ENCODE measurements at places on chromosomes 3 and 15. TPM values are rescaled to one million over a fixed set of nuclear protein-coding genes. Genes with fewer than 3 reads are reported as not detected.

WDR73 gene
- 40.4 TPM for total RNA-seq

GP9 gene
- total RNA-seq, result not detected

FSIP1 gene
- 0.51 TPM for total RNA-seq

ZNF148 gene
- total RNA-seq, result 11.1 TPM

C3orf49 gene
- total RNA-seq, result not detected

EPHB3 gene
- total RNA-seq, result 0.37 TPM

FETUB gene
- 0.12 TPM for total RNA-seq

GMPS gene
- 89.9 TPM for total RNA-seq

SV2B gene
- total RNA-seq, result 0.03 TPM

RGMA gene
- 0.39 TPM for total RNA-seq

ASB14 gene
- not detected for total RNA-seq

PLCH1 gene
- 1.0 TPM for total RNA-seq

GOLGA8T gene
- 0.66 TPM for total RNA-seq

KIF15 gene
- total RNA-seq, result 8.6 TPM

LYZL4 gene
- total RNA-seq, result not detected

CELF6 gene
- 0.15 TPM for total RNA-seq

TUSC7 gene
- total RNA-seq, result not detected

HAPLN3 gene
- total RNA-seq, result 40.0 TPM

ESYT3 gene
- 0.93 TPM for total RNA-seq

LRTM1 gene
- total RNA-seq, result not detected

NR1I2 gene
- not detected for total RNA-seq

DCLK3 gene
- not detected for total RNA-seq

EXOSC7 gene
- total RNA-seq, result 39.4 TPM

LIPH gene
- 7.2 TPM for total RNA-seq

IL17RD gene
- total RNA-seq, result 1.1 TPM

SKOR1 gene
- 0.03 TPM for total RNA-seq

SLC28A2 gene
- total RNA-seq, result not detected
